ENCODE measurements at places on chromosomes 13 and 19.

- DNase-seq = peak; percentile 38
These were observed 176.8 kb downstream of the OXGR1 start for GRCh38 chr13:96817336-96817941.

DNA sequence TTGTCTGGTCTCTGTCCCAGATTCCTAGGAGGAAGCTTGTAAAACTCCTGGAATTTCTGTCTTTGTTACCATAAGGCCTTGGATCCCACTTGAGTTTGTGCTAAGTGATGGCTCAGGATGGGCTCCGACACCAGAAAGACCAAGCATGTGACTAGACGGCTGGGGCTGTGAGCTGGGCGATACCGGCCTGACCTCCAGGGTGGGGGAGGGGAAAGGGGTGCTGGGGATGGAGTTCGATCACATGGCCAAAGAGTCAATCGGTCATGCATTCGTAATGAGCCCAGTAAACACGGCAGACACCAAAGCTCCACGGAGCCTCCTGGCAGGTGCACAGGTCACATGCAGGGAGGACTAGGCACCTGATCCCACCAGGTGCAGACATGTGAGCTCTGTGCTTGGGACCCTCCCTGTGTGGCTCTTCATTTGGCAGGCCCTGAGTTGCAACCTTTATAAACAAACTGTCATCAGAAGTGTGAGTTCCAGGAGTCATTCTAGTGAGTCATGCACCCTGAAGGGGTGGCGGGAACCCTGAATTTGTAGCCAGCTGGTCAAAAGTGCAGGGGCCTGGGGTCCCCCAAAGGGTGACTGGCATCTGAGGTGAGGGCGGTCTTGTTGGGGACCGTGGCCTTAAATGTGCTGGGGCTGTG lies 27.1 kb downstream of the ELAVL1 start:
- DNase-seq = no peak

DNA sequence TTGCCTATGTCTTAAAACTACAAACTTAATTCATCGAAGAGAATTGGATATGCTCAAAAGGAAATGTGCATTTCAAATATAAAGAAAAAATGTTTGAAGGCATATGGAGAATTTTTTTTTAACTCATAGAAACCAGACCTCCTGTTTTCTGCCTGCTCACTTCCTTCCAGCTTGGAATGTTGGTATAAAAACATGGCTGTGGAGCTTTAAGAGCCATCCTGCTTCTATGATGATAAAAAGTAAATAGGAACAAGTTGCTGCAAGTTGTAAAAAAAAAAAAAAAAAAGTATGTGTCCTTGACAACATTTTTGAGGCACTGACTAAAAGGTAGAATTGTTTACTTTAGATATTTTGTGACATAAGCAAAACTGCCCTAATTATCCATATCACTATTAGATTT lies 1230.7 kb downstream of the PCDH9 start:
- DNase-seq = no peak

DNA sequence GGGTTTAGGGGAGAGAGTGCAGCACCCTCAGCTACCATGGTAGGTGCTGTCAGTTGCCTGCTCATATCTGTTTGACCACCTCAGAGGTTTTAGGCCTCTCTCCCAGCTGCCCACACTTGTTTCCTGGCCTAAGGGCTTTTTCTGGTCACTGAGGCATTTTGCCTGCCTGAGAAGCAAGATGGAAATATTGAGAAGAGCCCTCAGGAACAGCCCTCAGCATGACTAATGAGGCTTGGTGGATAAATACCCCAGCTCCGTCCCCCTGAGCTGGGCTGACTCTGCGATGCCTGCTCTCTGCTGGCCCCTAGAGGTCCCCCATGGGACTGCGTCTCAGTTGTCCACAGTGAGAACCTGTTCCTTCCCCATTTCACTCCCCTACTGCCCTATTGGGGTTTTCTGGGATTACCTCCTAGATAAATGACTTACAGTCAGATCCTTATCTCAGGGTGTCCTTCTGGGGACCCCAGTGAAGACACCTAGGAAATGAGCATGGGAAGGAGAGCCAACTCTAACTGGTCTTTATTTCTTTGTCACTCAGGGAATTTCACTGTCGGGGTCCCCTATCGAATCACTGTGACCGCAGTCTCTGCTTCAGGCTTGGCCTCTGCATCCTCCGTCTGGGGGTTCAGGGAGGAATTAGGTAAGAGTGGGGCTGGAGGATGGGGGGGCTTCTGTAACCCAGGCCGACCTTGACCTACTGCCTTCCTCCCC lies 13.3 kb downstream of the PALM3 start:
- DNase-seq = peak; percentile 37

- no peak for DNase-seq
These were observed 1395.2 kb downstream of the PCDH9 start for GRCh38 chr13:65834897-65835296.

DNA sequence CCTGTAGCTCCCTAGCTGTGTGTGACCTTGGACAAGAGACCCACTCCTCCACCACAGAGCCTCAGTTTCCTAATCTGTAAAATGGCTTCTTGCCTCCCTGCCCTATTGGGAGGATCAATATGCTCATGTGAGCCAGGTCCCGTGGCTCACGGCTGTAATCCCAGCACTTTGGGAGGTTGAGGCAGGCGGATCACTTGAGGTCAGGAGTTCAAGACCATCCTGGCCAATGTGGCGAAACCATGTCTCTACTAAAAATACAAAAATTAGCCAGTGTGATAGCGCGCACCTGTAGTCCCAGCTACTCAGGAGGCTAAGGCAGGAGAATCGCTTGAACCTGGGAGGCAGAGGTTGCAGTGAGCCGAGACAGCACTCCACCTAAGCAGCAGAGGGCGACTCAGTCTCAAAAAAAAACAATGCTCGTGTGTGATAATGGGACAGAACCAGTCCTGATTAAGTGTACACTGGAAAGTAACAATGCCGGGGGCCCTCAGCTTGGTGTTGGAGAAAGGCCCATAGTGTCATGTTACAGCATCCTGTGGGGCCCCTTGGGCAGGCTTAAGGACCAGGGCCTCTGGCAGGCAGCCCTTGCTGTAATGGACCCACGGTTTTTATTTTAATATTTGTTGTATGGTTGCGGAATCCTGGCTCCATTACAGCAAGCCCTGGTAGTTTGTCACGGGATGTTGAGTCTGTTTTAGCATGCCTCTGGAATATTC lies 6.8 kb downstream of the RPS11 start:
- peak; percentile 79 for DNase-seq

DNA sequence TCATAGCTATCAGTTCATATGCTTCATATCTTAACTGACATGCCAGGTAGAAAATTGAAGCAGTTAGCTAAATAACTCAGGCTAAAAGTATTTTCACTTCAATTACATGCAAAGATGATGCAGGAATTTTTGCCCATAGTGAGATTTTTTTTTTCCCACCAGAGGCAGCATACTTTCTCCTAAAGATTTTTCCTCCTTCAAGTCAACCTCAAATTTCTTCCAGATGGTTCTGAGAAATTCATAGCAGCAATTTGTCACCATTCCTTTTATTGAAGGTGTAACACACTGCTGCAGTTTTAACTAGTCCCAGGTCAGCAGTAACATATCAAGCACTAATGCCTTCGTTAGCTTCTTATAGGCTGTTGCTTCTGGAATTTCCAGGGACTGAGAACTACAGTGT lies 141.9 kb downstream of the SUCLA2 start:
- DNase-seq = peak; percentile 46

DNA sequence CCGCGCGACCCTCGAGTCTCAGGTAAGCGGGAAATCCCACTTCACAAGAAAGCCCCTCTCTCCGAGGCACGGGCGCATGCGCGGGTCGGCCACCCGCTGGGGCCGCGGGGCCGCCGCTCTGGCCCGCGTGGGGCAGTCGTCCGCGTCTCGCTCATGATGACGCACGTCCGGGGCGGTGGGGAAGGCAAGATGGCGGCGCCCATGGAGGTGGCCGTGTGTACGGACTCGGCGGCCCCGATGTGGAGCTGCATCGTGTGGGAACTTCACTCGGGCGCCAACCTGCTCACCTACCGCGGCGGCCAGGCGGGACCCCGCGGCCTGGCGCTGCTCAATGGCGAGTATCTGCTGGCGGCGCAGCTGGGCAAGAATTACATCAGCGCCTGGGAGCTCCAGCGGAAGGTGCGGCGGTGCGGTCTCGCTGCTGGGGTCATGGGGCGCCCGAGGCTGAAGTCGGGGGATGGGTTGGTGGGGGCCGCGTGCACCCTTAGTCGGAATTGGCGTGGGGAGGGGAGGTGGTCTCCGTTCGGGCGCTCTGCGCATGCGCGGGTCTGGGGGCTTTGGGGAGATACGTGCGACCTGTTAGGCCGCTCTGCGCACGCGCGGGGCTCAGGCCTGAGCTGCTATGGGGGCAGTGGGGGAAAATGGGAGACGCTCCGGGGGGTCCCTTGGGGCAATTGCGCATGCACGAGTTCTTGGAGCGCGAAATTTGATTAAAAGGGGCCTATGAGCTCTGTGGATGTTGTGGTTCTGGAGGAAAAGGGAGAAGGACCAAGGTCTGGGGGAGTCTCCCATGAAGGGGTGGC lies at the start of gene WDR18:
WDR18 (plus strand) TSS at position 181 of the 803 bp plus-strand sequence; CDS start at position 190, 9 bp downstream.
- DNase-seq = peak; percentile 96

Data from astrocyte of the hippocampus (primary cell).